Left ventricle myocardium inferior (tissue), 1 donor: ENCODE measurements at places on chromosomes 12 and 14. TPM values are rescaled to one million over a fixed set of nuclear protein-coding genes. Genes with fewer than 3 reads are reported as not detected.

GPR68 gene
- total RNA-seq: 0.41 TPM

RAPGEF3 gene
- 34.8 TPM for total RNA-seq

ORAI1 gene
- 11.4 TPM for total RNA-seq

GRCh38 chr12:124175704-124176103, 119.2 kb upstream of the RFLNA start:
- no peaks in the 10 kb centered on the region for H3K36me3 ChIP-seq
- DNase-seq: no peak
- no peak overlapping the region for H3K27ac ChIP-seq
- H3K4me3 ChIP-seq: no peak overlapping the region

GRCh38 chr12:32105986-32106516, 596 bp upstream of the BICD1 start:
- H3K4me1 ChIP-seq: peaks cover 31% of the 10 kb centered on the region
- H3K27me3 ChIP-seq: no peaks in the 10 kb centered on the region
- DNase-seq: no peak
- peak overlapping the region; percentile 93 for H3K27ac ChIP-seq
- H3K36me3 ChIP-seq: no peaks in the 10 kb centered on the region

DNA sequence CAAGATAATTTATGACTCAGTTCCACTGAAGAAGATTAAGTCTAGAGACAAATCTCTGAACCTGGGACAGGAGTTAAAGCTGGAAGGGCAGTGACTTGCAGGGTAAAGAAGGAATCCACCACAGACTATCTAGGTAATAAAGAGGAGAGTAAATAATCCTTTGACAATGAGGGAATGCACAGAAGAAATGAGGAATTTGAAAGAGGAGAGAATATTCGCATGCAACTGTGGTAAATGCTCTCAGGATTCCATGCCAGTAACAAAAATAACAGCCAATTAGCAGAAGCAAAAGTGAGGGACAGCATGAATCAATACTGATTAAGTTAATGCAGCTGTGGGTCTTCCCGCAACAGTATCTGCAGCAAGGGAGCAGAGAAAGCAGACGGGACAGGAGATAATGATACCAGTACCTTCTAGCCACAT, 77.0 kb downstream of the KITLG start:
- H3K27me3 ChIP-seq: no peaks in the 10 kb centered on the region
- no peaks in the 10 kb centered on the region for H3K4me1 ChIP-seq
- DNase-seq: no peak
- H3K4me3 ChIP-seq: no peak overlapping the region
- H3K27ac ChIP-seq: no peak overlapping the region

- H3K27me3 ChIP-seq: no peaks in the 10 kb centered on the region
- no peaks in the 10 kb centered on the region for H3K4me1 ChIP-seq
- no peak for DNase-seq
- no peaks in the 10 kb centered on the region for H3K36me3 ChIP-seq
- H3K27ac ChIP-seq: no peak overlapping the region
- H3K4me3 ChIP-seq: no peak overlapping the region
Observed at GRCh38 chr12:30999723-31000122, 73.2 kb downstream of the TSPAN11 start.
